GOT3 (cell line): ENCODE measurements at places on chromosomes 5 and 9.

DNA sequence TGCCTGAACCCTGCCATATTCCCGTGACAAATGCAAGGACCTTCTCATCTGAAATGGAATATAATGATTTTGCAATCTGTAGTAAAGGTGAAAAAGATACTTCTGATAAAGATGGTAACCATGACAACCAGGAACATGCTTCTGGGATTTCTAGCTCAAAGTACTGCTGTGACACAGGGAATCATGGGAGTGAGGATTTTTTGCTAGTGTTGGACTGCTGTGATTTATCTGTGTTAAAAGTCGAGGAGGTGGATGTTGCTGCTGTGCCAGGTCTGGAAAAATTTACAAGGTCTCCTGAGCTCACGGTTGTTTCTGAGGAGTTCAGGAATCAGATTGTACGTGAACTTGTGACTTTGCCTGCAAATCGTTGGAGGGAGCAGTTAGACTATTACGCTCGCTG, 33.5 kb downstream of the AOPEP start:
- DNase-seq = no peak

DNA sequence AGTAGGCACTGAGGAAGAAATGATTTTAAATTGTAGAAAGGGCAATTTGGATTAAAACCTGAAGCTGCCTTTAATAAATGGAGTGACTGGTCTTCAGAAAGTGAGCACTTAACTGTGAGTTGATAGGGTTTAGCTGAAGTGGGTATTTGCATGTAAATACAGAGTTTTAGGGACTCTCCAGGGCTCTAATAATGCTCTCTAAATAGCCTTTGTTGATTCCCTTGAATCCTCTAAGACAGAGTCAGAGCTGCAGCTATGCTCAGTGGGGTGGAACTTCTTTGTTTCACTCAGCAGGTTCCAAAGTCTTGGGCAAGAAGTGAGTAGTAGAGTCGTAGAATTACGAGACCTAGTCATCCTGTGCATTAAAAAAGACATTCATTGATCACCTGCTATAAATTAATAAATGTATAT, 21.4 kb downstream of the GLRA1 start:
- no peak for DNase-seq

DNA sequence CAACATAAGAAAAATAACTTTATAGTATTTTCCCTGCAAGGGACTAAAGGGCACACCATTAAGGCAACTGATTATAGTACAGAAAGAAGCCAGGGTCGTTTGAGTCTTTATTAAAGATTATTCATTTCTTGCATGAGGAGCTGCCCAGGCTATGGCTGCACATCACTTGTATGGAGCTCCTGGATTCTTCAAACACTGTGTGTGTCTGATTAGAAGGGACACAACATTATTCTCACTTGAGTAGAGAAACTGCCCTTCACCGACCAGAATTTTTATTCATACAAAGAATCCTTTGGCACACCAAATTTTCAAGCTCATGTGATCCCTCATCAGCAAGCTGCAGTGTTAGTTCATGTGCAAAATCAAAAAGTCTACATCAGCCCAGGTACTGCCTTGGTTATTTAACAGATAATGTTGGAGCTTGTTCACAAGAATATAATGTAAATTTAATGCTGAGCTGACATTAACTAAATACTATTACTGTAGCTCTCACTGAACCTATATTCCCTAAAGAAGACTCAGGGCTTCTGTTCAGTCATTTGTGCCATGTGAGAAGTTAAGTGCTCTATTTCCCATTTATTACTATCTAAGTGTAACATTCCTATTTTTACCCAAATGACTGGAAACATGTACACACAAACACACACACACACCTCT, 9.9 kb downstream of the C5orf63 start:
- no peak for DNase-seq

DNA sequence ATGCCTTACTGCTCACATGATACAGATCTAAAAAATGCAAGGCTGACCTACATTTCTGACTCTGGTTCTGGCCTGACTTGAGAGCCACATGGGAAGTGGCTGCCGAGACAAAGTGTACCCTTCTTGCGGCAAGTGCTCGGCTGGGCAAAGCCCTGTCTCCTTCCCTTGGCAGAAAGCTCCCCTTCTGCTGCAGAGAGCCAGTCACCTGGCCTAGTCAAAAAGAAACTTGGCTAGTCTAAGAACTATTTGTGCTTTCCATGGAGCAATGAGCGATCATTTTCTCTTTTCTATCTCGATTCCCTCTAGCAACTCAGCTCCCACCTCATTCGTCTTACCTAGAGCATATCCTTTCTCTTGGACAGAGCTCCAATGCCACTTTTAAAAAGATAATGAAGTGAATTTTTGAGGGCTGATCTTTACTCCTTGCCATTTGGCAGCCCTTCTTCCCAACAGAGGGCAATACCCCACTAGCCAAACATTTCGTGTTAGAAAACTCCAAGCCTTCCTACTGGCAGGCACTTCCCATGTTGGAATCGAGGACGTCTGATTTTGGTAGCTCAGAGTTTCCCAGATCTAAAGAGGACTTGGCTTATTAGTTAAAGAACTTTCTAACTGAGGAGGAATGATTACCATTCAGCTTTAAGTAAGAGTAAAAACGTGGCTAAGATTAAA, 108.1 kb upstream of the PRRC1 start:
- DNase-seq = no peak

DNA sequence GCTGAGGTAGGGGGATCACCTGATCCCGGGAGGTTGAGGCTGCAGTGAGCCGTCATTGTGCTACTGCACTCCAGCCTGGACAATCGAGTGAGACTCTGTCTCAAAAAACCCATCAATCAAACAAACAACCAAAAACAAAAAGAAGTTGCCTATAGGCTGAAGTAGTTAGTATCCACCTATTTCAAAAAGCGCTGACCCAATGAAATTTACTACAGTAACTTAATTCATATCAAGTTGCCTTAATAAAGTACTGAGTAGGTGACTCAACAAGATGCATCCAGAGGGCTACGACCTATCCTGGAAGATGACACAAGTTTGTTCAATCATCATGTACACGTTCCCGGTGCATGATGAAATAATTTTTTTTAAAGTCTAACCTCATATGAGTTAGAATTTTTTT, 648.6 kb upstream of the DMAC1 start:
- no peak for DNase-seq

DNA sequence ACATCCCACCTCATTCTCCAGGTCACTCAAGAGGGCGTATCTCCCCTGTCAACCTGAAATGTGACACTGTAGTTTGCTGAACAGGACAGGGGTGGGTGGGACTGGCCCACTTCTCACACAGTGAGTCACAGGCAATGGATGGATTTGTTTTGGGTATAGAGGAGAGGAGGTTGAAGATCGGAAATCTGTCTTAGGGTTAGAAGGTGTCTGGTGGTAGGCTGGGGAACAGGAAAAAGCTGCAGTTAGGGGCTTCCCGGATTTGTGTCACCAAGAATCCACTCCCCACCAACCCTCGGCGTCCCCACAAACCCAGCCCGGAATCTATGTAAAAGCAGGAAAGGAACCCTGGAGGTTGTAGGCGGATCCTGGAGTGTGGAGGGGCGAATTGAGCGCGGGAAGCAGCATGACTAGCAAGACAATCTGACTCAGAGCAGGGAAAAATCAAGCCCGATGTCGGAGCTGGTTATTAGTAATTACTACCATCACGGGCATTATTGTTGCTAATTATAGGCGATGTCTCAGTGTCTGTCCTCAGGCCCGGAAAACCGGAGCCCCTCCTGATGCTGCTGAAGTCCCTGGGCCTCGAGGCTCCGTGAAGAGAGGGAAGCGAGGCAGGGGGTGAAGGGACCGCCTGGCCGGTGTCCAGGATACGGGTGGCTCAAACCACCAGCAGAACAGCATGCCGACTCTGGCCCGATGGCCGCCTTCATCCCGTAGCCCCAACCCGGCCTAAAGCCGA, 1.7 kb upstream of the IRX1 start:
- no peak for DNase-seq

DNA sequence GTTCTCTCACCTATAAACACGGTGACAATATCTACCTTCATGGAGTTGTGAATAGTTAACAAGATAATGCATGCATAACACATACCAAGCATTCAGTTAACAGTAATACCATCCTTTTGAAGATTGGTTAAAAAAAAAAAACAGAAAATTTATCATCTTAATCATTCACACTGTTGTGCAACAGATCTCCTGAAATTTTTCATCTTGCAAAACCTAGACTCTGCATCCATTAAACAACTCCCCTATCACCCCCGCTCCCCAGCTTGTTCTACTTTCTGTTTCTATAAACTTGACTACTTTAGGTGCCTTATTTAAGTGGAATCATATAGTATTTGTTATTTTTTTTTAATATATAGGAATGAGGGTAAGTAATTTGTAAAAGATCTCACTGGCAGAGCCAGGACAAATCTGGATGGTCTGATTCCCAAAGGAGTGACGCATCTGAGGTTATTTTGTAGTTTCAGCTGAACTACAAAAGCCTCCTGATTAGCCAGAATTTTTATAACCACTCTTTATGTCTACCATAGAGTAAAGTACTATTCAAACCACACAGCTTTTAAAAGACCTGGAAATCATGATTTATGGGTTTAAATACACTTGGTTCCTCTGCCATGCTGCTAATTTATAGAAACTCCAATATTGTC, 93.0 kb downstream of the FANCC start:
- DNase-seq = no peak

DNA sequence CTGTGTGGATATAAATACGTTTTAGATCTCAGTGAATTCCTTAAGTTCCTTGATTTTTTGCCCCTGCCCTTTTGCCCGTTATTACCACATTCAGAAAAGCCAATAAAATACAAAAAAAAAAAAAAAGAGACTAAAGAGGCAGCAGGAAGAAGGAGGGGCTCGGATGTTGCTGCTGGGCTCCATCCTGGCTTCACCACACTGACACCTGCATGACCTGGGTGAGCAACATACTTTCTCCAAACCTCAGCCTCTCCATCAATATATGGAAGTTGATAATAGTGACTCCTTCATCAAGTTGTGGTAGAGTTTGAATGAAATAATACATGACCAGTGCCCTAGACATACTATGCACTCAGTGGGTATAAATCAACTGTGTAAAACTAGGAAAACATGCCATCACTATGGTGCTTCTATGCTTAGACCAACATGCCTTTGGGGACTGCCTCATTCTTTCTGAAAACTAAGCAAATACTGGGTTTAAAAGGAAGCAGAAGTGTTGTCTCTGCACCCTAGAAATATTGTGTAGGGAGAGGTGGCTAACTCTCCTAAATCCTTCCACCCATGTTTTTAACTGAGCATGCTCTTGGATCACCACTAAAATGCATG, 243.0 kb downstream of the PIK3R1 start:
- DNase-seq = no peak

GRCh38 chr5:100777680-100778300, 125.3 kb downstream of the ST8SIA4 start:
- no peak for DNase-seq

GRCh38 chr5:13749766-13750165, 194.7 kb downstream of the DNAH5 start:
- DNase-seq = no peak

DNA sequence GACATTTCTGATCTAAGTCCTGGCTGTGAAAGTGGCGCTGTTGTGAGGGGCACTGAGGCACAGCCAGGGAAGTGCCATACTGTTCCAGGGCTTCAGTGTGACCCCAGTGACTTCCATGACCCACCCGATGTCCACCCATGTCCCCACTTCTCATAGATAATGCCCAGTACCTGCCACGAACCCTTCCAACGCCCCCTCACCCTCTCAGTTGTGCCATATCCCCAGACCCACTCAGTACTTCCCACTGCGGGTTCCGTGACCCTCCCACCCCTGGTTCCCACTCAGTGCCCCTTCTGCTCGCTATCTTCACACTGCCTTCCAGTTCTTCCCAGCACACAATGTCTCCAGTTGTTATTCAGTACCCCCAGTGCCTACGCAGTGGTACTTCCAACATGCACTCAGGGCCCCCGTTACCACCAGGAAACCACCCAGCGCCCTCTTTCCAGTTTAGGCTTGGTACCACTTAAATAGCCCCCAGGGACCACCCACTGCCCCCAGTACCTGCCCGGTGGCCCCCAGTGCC, 30.7 kb upstream of the PSD2 start:
- no peak for DNase-seq

DNA sequence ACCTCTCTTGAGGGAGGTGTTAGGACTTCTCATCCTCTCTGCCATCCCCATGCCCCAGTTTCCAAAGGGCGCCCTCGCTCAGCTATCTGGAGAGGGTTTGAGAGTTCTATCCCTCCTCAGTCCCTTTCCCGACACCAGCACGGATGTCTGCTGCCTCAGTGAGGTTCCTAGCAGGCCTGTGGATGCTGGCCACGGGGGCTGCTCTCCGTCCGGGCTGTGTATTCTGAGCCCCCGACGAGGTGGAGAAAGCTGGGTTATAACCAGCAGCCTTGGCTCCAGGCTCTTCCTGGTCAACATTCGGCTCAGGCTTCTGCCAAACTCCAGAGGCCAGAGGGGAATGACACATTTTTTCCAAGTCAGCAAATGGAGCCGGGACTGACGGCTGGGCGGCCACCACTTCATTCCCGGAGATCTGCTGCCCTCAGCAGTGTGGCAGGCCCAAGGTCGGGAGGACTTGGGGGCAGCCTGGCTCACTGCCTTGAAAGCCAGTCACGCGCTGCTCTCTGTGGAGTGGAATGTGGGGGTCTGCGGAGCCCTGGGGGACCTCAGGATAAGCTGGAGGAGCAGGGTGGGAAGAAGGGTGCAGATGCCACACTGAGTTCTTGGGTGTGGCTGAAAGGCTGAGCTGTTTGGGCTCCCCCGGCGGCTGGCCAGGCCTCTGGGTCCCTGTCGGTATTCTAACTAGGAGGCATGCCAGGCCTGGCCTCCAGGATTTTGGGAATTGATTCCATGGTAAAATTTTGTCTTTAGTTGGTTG, 27.4 kb downstream of the PTPA start:
- DNase-seq = no peak

DNA sequence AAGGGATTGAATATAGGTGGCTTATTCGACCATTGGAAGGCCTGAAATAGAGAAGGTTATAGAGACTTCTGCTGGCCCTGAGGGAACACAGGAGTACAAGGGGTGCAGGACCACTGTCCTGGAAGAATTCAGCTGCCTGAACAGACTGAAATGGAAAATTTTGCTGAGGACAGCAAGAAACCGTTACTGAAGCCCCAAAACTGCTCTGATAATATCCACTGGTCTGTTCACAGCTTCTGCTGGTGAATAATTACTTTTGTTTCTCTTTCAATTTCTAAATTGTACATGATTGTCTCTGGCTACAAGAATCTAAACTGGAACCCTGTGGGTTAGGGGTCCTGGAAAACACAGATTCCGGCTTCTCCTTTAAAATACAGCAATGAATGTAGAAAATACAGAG, 218.5 kb upstream of the CDH12 start:
- DNase-seq = no peak

GRCh38 chr5:142114687-142115086, 6.1 kb downstream of the NDFIP1 start:
- DNase-seq = no peak

GRCh38 chr5:159359408-159359807, 29.1 kb upstream of the IL12B start:
- DNase-seq = no peak

- DNase-seq = no peak
Measured at GRCh38 chr5:115487168-115487567, 57.4 kb downstream of the FEM1C start.
